Right renal cortex interstitium (tissue), 3 donors: ENCODE measurements at places on chromosomes 6 and 20. TPM values are rescaled to one million over a fixed set of nuclear protein-coding genes. Genes with fewer than 3 reads are reported as not detected.

DNA sequence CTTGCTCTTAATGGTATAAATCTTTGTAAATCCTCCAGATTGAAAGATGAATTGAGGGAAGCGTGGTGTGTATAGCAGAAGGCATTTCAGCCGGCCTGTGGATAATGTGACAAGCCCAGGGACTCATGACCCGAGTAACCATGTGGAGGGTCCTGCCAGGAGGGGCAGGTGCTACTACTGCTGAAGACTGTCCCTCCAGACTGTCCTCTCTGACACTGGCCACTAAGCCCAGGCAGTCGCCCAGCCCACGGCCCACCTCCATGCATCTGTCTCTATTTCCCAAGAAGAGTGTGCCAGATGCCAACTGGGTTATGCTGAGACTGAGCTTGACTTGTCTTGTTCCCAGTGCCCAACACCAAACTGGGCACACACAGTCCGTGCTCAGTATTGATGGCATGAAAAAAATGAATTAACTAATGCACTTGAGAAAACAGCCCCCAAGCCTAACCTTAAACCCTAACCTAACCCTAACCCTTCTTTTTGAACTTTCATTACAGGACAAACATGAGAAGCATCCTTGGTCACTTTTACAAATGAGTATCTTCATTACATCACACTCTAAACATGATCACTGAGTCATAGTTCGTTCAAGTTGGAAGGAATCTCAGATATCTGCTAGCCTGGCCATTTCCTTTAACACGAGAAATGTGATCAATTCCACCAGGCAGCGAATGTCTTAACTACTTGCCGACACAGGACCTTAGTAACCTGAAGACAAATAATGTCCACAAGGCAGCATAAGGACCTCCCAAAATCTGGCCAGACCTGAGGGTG lies 182.2 kb upstream of the RREB1 start:
- no peak for DNase-seq

Gene FOXF2
- polyA plus RNA-seq: 0.08 TPM

Gene MCCD1
- 13.6 TPM for polyA plus RNA-seq

GRCh38 chr6:68194846-68195478 lies 440.1 kb upstream of the ADGRB3 start:
- DNase-seq: no peak

Gene ADGRF4
- polyA plus RNA-seq: not detected

GRCh38 chr6:106727480-106728149 lies 98.2 kb downstream of the QRSL1 start:
- DNase-seq: no peak

GRCh38 chr6:106546691-106547414 lies 82.4 kb downstream of the RTN4IP1 start:
- DNase-seq: no peak

DNA sequence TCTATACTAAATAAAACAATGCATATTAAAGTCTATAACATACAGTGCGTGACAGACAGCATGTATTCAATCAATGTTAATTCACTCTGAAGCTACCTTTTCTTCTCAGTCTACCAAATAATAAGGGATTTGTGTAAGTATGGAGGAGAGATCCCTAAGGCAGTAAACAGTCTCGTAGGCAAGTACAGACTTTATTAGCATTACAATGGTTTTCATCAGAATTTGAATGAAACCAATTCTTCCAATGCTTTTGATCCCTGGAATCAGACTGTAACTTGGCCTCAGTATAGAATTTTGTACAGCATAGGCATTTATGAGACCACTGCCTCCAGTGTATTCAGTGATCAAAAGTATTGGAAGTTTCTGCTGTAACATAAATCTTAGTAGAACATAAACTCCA lies 19.5 kb downstream of the LYRM4 start:
- no peak for DNase-seq

DNA sequence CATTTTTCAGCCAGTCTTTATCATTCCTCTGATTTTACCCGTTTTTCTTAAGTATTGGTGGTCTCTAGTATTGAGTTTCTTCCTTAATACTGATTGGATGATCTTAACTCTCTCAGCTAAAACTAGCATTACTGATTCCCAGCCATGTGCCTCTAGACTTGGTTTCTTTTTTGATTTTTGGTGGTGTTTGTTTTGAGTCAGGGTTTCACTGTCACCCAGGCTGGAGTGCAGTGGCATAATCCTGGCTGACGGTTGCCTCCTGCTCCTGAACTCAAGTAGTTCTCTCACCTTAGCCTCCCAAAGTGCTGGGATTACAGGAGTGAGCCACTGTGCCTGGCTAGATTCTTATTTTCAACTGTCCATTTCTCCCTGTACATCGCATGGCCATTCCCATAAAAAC lies 24.9 kb downstream of the DPPA5 start:
- no peak for DNase-seq

DNA sequence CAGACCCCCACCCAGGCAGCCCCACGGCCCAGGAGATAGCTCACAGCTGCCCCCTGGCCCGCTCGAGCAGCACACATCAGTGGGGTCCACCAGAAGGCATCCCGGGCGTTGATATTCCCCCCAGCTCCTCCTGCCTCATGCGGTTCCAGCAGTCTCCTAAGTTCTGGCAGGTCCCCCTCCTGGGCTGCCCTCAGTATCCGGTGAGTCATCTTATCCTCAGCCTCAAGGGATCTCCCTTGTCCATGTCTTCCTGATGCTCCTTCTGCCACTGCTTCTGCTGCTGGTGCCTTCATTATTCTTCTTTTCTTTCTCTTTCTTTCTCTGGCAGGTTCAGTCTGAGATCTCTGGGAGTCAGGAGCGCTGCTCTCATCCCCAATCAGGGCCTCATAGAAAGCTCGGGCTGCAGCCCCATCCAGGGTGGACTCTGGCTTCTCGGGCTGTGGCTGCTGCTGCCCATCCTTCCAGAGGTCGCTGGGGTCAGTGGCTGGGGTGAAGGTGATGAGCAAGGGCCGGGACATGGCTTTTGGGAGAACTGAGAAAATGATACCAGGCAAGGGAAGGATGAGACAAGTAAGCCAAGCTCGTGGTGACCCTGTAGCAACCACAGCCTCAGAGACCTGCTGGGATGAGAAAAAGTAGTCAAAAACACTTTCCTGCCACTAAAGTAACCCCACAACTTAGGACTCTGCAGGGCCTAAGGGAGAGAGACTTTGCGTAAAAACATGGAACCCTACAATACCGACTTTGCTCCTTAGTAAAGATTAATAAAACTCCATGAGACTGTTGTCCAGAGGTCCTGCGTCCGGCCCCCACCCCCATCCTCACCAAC lies 622 bp downstream of the GPANK1 start:
- no peak for DNase-seq
